Hepatocyte (in vitro differentiated cells): ENCODE measurements at places on chromosomes 2 and 18. TPM values are rescaled to one million over a fixed set of nuclear protein-coding genes. Genes with fewer than 3 reads are reported as not detected.

The CTNNA2 gene
- total RNA-seq: 3.7 and 4.4 TPM in 2 replicates

The GPR55 gene
- total RNA-seq: 0.83 and 1.6 TPM in 2 replicates

The ZNF516 gene
- 19.8 and 29.2 TPM in 2 replicates for total RNA-seq

The APCDD1 gene
- total RNA-seq: 69.6 and 80.8 TPM in 2 replicates

The ITGB6 gene
- 37.4 and 41.1 TPM in 2 replicates for total RNA-seq

The TMEM247 gene
- total RNA-seq: not detected in 2 replicates

The SATB2 gene
- total RNA-seq: 7.7 and 8.7 TPM in 2 replicates

The SH3RF3 gene
- total RNA-seq: 1.9 and 2.1 TPM in 2 replicates
